ENCODE measurements at places on chromosomes 7 and 10. TPM values are rescaled to one million over a fixed set of nuclear protein-coding genes. Genes with fewer than 3 reads are reported as not detected.

TFR2 gene
- 0.34 TPM for total RNA-seq

CALHM3 gene
- total RNA-seq = not detected

HOXA5 gene
- total RNA-seq = not detected

DNA sequence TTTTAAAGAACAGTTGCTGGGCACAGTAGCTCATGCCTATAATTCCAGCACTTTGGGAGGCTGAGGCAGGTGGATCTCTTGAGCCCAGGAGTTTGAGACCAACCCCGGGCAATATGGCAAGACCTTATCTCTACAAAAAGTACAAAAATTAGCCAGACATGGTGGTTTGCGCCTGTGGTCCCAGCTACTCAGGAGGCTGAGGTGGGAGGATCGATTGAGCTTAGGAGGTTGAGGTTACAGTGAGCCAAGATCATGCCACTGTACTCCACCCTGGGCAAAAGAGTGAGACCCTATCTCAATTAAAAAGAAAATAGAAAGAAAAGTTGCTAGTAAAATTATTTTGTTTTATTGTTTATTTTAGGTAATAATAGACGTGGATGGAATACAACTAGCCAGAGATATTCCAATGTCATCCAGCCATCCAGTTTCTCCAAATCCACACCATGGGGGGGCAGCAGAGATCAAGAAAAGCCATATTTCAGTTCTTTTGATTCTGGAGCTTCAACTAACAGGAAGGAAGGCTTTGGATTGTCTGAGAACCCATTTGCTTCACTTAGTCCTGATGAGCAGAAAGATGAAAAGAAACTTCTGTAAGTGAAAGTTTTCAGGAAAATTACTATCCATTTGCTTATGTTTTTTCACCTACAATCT lies 3.0 kb downstream of the NUP42 start:
- peak; percentile 13 for DNase-seq
- H3K36me3 ChIP-seq = peaks cover 29% of the 10 kb centered on the region
- peaks cover 14% of the 10 kb centered on the region for H3K4me1 ChIP-seq
- H3K4me3 ChIP-seq = no peak overlapping the region

- H3K4me1 ChIP-seq = no peaks in the 10 kb centered on the region
- no peak for DNase-seq
- no peaks in the 10 kb centered on the region for H3K36me3 ChIP-seq
- H3K27me3 ChIP-seq = no peaks in the 10 kb centered on the region
- H3K4me3 ChIP-seq = no peak overlapping the region
- no peak overlapping the region for H3K27ac ChIP-seq
These were observed 61.0 kb upstream of the MKI67 start for GRCh38 chr10:128186959-128187787.

DNA sequence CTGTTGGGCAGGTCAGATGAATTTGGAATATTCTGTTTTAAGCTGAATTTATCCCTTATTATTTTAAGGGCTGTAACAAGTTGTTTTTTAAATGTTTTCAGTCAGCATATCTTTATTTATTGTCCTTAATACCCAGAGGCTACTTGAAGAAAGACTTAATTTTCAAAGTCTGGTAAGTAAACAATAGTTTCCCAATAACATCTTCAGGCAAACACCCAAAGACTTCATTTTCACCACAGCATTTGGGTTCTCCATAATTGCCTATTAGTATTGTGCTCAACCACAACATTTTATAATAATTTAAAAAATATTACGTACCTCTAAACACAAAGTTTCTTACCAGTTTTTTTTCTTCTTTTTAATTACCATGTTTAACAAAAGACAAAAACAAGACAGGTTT lies 60.0 kb upstream of the MKLN1 start:
- H3K36me3 ChIP-seq = no peaks in the 10 kb centered on the region
- no peak for DNase-seq
- no peaks in the 10 kb centered on the region for H3K4me1 ChIP-seq
- H3K27ac ChIP-seq = no peak overlapping the region

GRCh38 chr7:41881331-41882130 lies 178.6 kb upstream of the INHBA start:
- no peak overlapping the region for H3K4me3 ChIP-seq
- H3K27ac ChIP-seq = no peak overlapping the region
- no peaks in the 10 kb centered on the region for H3K36me3 ChIP-seq
- no peaks in the 10 kb centered on the region for H3K27me3 ChIP-seq

DNA sequence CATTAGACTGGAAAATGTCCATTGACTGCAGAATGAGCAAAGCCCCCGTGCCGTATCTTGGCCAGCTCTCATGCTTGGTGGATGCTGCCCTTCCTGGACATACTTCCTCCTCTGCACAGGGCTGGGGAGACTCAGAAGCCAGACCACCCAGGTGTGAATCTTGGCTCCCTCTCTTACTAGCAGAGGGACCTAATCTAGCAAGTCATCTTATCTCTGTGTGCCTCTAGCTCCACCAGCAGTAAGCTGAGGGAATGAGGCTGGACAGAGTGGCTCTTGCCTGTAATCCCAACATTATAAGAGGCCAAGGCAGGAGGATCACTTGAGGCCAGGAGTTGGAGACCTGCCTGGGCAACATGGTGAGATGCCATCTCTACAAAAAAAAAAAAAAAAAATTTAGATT lies 173.8 kb upstream of the GHITM start:
- no peak overlapping the region for H3K27ac ChIP-seq
- no peaks in the 10 kb centered on the region for H3K36me3 ChIP-seq
- DNase-seq = peak; percentile 58
- peaks cover 4% of the 10 kb centered on the region for H3K4me1 ChIP-seq

GRCh38 chr7:26584987-26585665 lies 279.3 kb downstream of the SKAP2 start:
- no peak overlapping the region for H3K4me3 ChIP-seq
- no peaks in the 10 kb centered on the region for H3K36me3 ChIP-seq
- no peaks in the 10 kb centered on the region for H3K4me1 ChIP-seq
- H3K27ac ChIP-seq = no peak overlapping the region
- DNase-seq = no peak

DNA sequence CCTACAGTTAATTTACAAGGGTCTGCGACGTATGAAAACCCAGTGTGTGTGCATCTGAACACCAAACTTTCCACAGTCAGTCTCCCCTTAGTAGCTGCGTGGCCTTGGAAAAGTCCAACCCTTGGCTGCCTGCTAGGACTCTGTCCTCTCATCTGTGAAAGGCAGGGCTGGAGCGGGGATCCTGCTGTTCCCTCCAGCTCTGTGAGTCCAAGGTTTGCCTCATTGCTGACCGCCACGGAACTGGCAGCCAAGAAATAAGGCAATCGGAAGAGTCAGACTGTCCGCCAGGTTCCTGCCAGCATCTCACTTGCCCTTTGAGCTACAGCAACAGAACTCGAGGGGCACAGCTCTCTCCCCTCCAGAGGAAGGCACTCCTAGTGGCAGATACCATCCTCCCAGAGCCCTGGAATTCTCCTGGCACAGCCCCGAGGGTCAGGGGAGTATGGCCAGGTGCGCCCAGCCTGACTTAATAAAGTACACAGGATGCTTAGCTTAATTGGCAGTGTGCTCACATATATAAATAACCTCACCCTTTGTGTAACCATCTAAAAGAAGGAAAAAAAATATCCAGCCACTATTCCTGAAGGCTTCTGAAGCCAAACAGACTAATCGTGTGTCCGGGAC lies 530.1 kb upstream of the FOXK1 start:
- H3K4me1 ChIP-seq = no peaks in the 10 kb centered on the region
- no peak overlapping the region for H3K4me3 ChIP-seq
- no peak for DNase-seq
- no peaks in the 10 kb centered on the region for H3K27me3 ChIP-seq
- H3K27ac ChIP-seq = no peak overlapping the region

DNA sequence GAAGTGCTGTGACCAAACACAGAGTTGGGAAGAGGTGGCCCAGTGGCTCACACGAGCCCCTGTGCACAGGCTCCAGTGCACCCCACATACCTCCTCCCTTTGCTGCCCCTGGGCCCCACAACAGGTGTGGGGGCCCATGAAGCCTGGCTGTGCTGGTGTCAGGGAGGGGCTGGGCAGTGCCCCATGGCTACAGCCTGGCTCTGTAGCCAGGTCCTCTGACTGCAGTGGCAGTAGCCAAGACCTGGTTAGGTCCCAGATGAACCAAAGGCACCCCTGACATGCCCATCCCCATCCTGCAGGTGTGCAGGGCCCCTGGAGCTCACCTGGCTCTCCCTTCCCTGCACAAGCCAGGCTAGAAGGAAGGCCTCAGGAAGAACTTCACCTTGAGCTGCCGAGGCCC lies 176.3 kb downstream of the GRID1 start:
- H3K4me1 ChIP-seq = no peaks in the 10 kb centered on the region
- no peak overlapping the region for H3K4me3 ChIP-seq
- DNase-seq = no peak
- H3K36me3 ChIP-seq = no peaks in the 10 kb centered on the region
- no peaks in the 10 kb centered on the region for H3K27me3 ChIP-seq
- no peak overlapping the region for H3K27ac ChIP-seq

- no peaks in the 10 kb centered on the region for H3K36me3 ChIP-seq
- no peaks in the 10 kb centered on the region for H3K27me3 ChIP-seq
- no peak for DNase-seq
- H3K27ac ChIP-seq = no peak overlapping the region
- H3K4me3 ChIP-seq = no peak overlapping the region
These were observed 68.7 kb upstream of the AASS start for GRCh38 chr7:122212754-122213153.

GRCh38 chr7:90495241-90495640 lies 25.8 kb downstream of the PTTG1IP2 start:
- no peaks in the 10 kb centered on the region for H3K36me3 ChIP-seq
- no peak overlapping the region for H3K27ac ChIP-seq
- no peak for DNase-seq
- H3K4me1 ChIP-seq = no peaks in the 10 kb centered on the region

DNA sequence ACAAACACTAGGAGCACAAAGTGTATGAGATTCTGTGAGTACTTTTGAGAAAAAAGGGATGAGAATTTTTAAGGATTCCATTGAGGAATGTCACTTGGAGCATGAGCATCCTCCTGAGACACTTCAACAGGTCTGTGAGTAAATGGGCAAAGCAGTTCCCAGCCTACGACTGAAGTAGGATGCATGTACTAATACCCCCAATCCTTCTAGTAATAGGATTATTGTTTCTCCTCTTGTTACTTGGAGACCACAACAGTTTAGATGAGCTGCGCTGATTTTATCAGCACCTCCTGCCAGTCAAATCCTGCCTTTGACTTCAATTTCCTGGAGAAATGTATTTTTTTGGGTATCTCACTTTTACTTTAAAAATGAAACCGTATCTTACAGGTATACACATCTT lies 820 bp downstream of the BBS9 start:
- no peaks in the 10 kb centered on the region for H3K36me3 ChIP-seq
- H3K27me3 ChIP-seq = no peaks in the 10 kb centered on the region
- H3K27ac ChIP-seq = no peak overlapping the region
- peaks cover 13% of the 10 kb centered on the region for H3K4me1 ChIP-seq

GRCh38 chr10:113420733-113421675 lies 131.8 kb upstream of the HABP2 start:
- no peak overlapping the region for H3K4me3 ChIP-seq
- no peaks in the 10 kb centered on the region for H3K4me1 ChIP-seq
- no peaks in the 10 kb centered on the region for H3K36me3 ChIP-seq
- no peak for DNase-seq
- H3K27me3 ChIP-seq = no peaks in the 10 kb centered on the region
- no peak overlapping the region for H3K27ac ChIP-seq

DNA sequence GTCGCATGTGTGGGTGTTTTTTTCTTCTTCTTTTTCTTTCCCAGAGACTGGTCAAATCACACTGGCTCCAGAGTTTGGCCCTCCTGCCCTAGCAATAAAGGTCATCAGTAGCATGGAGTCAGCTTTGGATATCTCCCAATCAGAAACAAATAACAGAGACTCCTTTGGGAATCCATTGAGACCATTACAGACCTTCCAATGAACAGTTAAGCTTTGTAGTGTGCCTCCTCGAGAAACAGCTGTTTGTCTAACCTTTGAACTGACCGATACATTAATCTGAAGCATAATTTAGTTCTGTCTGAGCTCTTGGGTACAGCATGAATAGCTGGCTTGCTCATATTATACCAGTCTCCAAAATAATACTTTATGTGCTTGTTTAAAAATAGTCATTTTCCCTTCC lies 1103.2 kb downstream of the GATA3 start:
- H3K27ac ChIP-seq = no peak overlapping the region
- no peaks in the 10 kb centered on the region for H3K4me1 ChIP-seq
- no peak overlapping the region for H3K4me3 ChIP-seq
- no peaks in the 10 kb centered on the region for H3K27me3 ChIP-seq
- peaks cover 4% of the 10 kb centered on the region for H3K36me3 ChIP-seq

DNA sequence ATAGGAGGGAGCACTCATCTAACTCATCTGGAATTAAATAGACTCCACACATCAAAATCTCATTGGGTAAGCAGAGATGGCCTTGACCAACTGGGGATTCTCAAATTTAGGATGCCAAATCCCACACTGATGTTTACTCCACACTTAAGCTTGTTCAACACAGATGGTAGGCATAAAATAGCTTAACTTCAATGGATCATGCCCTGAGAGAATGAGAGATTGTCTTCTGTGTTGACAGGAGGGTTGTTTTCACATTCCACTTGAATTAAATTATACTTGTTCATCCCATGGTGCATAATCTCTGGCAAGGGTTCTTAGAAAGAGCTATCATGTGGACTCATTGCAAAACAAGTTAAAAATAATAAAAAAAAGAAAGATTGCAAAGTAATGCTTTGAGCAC lies 391.4 kb downstream of the PLXDC2 start:
- H3K27me3 ChIP-seq = no peaks in the 10 kb centered on the region
- H3K4me1 ChIP-seq = no peaks in the 10 kb centered on the region
- no peak for DNase-seq
- no peak overlapping the region for H3K27ac ChIP-seq
- no peaks in the 10 kb centered on the region for H3K36me3 ChIP-seq

- H3K27ac ChIP-seq = no peak overlapping the region
- no peaks in the 10 kb centered on the region for H3K27me3 ChIP-seq
- H3K36me3 ChIP-seq = no peaks in the 10 kb centered on the region
These were observed 152.6 kb downstream of the CAMK1D start for GRCh38 chr10:12501841-12502525.

GRCh38 chr10:28374036-28374435 lies 71.2 kb upstream of the MPP7 start:
- H3K27ac ChIP-seq = no peak overlapping the region
- no peaks in the 10 kb centered on the region for H3K4me1 ChIP-seq
- DNase-seq = no peak
- no peaks in the 10 kb centered on the region for H3K27me3 ChIP-seq
